ENCODE measurements at places on chromosomes 1 and 21.

DNA sequence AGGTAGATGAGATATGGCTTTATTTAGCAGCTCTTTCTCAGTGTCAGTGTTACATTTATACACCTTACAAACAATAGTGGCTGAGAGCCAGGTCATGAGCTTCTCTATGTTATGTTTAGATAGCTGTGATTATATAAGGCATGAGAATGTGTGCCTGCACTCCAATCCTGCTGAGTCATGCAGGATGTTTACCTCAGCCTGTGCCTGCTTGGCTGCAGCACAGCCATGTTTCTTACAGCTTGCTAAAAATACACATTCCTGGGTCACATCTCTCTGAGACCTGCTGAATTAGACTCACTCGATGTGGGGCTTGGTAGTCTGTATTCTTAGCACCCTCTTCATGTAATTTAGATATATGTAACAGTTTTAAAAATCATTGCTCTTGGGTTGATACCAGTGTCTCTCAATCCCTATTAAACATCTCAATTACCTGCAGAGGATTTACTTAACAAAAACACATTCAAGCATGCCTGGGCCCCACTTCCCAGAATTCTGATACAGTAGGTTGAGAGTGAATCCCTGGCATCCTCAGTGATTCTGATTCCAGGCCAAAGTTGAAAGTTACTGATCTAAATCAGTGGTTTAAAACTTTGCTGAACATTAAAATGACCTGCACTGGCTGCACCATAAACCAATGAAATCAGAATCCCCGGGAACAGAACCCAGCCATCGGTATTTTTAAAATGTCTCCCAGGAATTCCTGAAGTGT is 107.5 kb downstream of the GDAP2 start:
- no peak for DNase-seq

- no peak for DNase-seq
Measured at GRCh38 chr1:212797681-212798080, 6.0 kb downstream of the TATDN3 start.

- DNase-seq, result no peak
Measured at GRCh38 chr1:228157729-228158126, 7.9 kb upstream of the IBA57 start.

DNA sequence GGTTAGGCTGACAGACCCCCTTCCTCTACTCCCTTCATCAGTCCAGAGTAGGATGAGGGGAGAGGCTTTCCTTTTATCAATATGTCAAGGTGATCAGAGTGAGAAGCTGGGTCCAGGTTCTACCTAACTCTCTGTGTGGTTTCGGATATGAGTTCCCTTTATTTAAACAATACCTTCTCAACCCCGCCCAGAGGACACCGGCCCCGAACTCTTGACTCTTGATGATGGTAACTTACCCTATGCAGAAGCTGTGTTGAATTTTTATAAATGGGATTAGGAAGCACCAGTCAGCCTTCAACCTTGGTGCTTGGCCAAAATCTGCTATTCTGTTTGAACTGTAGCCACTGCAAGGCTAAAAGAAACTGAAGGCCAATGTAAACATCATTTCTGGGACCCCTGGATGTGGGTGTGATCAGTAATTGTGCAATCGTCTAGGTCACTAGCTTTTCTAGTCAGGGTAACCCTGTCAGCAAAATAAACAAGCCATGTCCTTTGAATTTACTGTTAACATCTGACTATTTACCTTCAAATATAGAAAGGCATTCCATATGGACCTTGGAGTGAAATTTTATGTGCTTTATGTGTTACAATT is 398.3 kb downstream of the SEC16B start:
- no peak for DNase-seq

DNA sequence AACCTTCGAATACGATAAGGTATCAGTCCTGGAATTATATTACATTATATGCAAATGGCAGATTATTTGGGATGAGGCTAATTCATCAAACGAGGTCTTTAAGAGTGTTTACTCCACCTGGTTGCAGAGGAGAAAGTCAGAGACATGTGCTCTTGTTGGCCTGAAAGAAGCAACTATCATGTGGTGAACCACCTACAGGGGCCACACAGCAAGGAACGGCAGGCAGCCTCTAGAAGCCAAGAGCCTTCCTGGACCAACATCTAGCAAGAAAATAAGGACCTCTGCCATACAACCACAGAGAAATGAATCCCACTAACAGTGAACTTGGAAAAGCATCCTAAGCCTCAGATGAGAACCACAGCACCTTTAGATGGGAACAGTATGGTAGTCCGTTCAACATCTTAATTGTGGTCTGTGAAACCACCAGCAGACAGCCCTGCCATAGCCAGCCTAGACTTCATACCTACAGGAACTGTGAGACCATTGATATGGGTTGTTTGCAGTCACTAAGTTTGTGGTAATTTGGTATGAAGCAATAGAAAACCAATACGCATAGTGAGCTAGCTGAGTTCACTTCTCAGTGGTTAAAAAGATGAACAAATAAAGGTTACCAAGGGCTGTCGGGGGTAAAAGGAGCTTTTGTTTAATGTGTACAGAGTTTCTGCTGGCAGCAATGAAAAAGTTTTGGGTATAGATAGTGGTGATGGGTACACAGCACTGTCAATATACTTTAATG is 345.7 kb upstream of the RUNX1 start:
- no peak for DNase-seq

- no peak for DNase-seq
Measured at GRCh38 chr1:174953285-174954072, 46.3 kb upstream of the CACYBP start.

GRCh38 chr1:20483833-20484518 is 2.0 kb downstream of the CAMK2N1 start:
- no peak for DNase-seq

- DNase-seq, result no peak
Measured at GRCh38 chr21:16536140-16536539, 806.4 kb downstream of the USP25 start.

DNA sequence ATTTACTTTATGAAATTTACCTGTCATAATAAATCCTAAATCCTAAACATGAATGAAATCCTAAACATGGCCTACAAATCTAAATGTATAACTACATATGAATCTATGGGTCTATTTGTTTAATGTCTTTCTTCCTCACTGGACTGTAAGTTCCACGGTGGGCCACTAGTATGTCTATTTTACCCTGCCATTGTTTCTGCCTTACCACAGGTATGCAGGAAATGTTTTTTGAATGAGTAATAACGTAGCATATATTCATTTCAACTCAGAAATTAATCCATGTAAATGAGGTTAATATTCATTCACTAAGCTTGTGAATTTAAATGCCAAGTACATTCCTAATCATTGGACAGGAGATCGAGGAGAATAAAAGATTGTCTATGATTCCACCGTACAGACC is 35.3 kb downstream of the B3GALNT2 start:
- no peak for DNase-seq

DNA sequence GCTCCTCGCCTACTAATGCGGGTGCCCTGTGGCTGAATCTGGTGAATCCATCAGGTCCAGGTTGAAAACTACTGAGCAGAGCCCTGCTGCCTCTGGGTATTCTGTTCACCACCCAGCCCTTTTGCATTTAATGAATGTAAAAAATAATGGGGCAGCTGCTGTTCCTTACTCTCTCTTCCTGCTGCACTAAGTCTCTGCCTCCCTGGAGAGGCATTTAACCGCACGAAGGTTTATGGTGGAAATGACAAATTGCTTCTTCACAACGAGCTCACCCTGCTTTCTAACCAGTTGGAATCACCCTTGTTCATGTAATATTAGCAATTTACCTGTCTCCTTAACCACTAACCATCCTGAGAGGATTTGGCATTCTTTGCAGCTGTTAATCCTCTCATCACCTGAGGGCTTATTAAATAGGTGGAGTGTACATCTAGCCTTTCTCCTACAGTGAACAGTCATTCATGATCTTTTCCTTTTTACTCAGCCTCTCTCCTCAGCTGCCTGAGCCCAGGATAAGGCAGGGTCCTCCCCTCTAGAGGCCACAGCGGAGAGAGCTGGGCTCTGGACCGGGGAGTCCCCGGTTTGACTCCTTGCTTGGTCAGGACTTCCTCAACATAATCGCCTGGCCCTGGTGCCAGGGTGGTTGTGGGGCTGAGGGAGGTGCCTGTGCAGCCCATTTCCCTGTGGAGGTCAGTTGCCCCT is 97.6 kb downstream of the NOS1AP start:
- no peak for DNase-seq

GRCh38 chr1:25198663-25199252 is 33.5 kb downstream of the SYF2 start:
- DNase-seq, result no peak

- DNase-seq, result no peak
Measured at GRCh38 chr1:247639381-247639981, 34.1 kb downstream of the OR2G3 start.

GRCh38 chr1:231376101-231376500 is 38.0 kb downstream of the SPRTN start:
- no peak for DNase-seq

- DNase-seq, result no peak
Measured at GRCh38 chr1:54310439-54311328, 95.5 kb downstream of the SSBP3 start.

GRCh38 chr1:181208083-181208482 is 119.6 kb downstream of the IER5 start:
- no peak for DNase-seq

DNA sequence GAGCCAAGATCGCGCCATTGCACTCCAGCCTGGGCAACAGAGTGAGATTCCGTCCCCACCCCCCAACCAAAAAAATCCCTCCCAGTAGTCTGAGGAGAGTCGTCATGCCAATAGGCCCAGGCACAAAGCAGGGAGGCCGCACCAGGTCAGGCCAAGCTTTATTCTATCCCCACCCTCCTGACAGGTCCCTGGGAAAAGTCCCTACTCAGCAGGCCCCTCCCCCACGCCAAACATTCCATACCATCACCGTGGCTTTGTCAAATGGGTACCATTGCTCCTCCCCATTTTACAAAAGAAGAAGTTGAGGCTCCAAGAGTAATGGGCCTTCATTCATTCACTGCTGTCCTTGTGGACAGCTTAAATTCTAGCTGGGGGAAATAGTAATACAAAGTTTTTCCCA is 5.3 kb downstream of the GPR3 start:
- DNase-seq, result no peak

GRCh38 chr1:226696547-226696946 is 42.5 kb downstream of the ITPKB start:
- no peak for DNase-seq

DNA sequence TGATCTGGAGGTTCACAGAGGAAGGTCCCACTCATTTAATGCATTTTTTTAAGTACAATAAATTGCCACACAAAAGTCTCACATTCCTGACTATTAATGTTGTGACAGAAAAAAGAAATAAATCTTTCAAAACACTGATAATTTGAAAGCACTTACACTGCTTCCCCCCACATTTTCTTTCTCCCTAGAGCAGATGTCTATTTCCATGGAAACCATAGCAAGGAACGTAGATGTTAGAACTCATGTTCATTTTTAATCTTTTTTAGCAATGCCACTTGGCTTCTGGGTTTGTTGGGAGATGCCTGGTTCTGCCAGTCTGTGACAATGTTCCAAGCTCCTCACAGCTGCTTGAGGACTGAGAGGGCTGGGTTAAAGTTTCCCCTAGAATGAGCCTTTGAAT is 1.9 kb upstream of the STMN1 start:
- DNase-seq, result no peak

DNA sequence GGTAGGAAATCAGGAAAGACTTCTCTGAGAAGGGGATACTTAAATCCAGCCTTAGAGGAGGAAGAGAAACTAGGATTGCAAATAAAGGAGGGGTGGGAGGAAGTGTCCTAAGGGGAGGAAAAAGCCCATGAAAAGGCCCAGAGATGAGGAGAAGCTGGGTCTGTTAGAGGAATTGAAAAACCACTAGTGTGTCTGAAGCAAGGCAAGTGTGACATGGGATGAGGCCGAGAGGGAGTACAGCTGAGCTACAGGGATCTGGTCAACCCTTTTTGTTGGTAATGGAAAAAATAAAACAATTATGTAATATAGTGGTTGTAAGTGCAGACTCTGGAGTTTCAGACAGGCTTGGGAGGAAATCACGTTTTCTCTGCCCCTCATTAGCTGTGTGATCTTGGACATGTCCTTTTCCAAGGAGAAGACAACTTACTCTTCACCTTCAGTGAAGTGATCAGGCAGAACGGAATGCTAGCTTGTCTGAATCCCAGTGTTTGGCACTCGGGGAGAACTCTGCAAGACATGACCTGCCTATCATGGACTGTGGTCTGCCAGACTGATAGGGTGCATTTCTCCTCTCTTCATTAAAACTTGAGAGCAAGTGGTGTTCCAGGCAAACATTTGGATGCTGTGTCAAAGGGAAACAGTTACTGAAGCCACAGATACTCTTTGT is 7.4 kb upstream of the S100A10 start:
- DNase-seq, result no peak

- DNase-seq, result no peak
Measured at GRCh38 chr1:22808676-22809483, 98.2 kb downstream of the EPHB2 start.

DNA sequence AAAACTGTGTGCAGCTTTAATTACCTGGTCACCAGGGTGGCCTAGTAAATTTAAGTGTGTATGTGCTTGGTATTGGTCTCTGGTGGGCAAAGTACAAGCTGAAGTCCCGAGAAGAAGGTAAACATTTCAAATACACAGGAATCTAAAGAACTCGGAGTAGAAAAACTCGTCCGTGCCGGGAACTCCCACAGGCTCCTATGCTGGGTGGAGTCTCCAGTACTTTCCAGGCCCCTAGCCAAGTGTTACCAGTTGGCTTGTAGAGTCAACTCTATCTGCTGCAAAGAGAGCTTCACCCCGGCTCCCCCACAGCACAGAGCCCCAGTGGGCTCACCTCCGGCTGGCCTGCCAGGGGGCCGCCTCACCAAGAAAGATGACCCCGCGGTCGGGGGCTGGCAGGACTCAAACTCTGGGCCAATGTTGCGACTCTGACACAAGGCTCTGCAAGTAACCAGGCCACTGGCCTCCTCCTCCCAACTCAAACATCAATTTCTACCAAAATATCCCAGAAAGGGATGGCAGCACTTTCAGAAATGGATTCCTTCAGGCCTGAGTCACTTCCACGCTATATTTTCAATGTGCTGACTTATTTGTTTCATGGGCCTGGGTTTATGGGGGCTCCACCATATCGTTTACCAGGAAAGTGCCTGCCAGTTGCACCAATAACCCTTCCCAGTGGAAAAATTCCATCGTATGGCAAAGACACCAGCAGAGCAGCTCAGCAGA is 73.9 kb downstream of the SLC66A1 start:
- DNase-seq, result no peak

DNA sequence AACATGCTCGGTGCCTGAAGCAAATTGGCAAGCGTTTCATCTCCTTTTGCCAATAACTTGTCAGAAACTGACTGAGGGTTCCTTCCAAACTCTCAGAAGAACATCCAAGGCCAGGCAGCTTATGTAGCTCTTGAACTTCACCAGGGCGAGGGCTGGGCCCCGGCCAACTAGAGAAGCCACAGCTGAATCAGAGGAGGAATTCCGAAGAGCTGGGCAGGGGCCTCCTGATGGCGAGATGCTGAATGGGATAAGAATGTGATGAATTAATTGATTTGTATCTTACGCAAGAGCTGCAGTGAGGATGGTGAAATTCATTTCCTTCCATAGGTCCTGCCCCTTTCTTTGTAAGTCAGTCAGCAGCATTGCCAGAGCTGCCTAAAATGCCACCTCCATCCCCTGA is 345.8 kb downstream of the KIF26B start:
- no peak for DNase-seq
